Small intestine (tissue), 16 donors: ENCODE measurements at places on chromosomes 4 and X. TPM values are rescaled to one million over a fixed set of nuclear protein-coding genes. Genes with fewer than 3 reads are reported as not detected.

GRCh38 chr4:113849771-113850170 is 88.2 kb upstream of the CAMK2D start:
- H3K27me3 ChIP-seq = no peaks in the 10 kb centered on the region
- no peak overlapping the region for H3K27ac ChIP-seq
- no peak overlapping the region for H3K4me3 ChIP-seq
- H3K36me3 ChIP-seq = no peaks in the 10 kb centered on the region
- no peak for DNase-seq

- DNase-seq = peak; percentile 6
- no peak overlapping the region for H3K4me3 ChIP-seq
- H3K36me3 ChIP-seq = no peaks in the 10 kb centered on the region
- H3K27ac ChIP-seq = no peak overlapping the region
- no peaks in the 10 kb centered on the region for H3K4me1 ChIP-seq
Measured at GRCh38 chr4:85720735-85721134, 245.8 kb downstream of the ARHGAP24 start.

DNA sequence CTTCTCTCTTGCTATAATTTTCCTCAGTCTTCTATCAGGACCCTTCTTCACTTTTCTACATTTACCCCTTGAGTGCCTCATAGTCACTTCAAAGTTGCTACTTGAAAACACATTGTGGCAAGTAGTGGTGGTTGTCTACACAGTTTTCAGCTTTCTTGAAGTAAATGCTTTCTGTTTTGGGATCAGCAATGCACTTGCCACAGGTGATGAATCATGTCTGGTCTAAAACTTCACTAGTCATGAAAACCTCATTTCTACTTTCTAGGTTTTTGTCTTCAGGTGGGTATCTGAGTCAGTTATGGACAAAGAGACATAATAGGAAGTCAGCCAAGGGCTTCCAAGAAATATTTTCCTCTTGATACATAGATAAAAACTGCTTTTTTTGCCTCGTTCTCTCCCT is 359.2 kb downstream of the CCSER1 start:
- H3K36me3 ChIP-seq = no peaks in the 10 kb centered on the region
- H3K4me3 ChIP-seq = no peak overlapping the region
- no peaks in the 10 kb centered on the region for H3K27me3 ChIP-seq
- no peak overlapping the region for H3K27ac ChIP-seq
- no peaks in the 10 kb centered on the region for H3K4me1 ChIP-seq
- no peak for DNase-seq

GRCh38 chr4:169899295-169899694 is 126.9 kb downstream of the MFAP3L start:
- H3K27me3 ChIP-seq = no peaks in the 10 kb centered on the region
- no peak for DNase-seq
- no peak overlapping the region for H3K4me3 ChIP-seq
- H3K4me1 ChIP-seq = no peaks in the 10 kb centered on the region

DNA sequence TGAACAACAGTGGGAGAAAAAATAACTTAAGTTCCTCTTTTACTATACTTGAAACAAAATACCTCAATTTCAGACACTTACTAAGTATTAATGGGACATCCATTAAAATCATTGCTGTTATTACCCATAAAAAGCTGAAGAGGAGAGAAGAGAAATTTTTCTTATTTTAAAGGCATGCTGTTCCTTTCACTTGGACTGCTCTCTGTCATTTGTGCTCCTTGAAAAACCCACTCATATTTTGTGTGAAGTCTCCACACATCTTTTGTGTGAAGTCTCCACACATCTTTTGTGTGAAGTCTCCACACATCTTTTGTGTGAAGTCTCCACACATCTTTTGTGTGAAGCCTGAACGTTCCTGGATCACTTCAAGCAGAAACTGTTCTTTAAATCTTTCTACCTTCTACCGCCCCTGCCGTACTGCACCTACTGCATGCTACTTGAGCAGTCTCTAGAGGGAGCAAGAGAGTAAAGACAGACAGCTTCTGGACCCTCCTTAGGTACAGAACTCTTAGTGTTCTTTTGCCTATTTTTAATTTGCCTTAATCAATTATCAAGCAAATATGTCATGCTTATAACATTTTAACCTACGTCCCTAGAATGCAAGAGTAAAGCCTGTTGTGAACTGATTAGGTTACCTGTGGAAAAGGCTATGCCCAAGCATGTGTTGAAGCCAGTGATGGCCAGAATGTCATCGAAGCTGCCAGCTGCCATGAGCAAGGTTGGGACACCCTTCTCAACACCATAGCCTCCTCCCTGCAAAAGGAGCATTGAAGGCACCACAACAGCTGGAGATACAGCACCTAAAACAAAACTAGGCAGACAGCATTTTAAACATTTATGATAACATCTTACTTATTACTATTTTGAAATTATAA is 27.1 kb upstream of the SLC9B1 start:
- H3K36me3 ChIP-seq = no peaks in the 10 kb centered on the region
- no peaks in the 10 kb centered on the region for H3K4me1 ChIP-seq
- H3K27ac ChIP-seq = no peak overlapping the region
- peak; percentile 62 for DNase-seq
- H3K27me3 ChIP-seq = no peaks in the 10 kb centered on the region
- no peak overlapping the region for H3K4me3 ChIP-seq

DNA sequence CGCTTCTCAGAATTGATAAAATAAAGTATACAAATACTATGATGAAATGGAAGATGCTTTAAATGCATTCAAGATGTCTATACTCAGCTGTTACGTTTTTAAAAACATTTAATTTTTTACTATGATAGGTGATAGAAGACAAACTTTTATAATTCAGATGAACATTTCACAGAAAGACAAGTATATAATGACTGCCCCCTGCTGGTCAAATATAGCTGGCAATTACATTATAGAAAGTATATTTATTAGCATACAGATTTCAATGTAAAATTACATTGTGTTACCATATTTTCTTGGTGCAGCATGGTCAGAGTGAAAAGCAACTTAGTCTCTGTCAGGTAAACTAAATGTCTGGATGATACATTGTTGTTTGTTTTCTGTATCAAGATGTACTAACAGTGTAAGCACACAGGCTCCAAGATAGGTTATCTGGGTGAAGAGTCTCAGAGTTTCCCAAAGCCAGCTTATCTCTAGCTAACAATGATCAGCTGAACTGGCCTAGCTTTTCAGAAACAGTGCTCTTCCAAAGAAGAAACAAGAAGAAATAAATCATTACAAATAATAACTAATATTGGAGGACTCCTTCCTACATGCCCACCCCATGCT is 54.1 kb downstream of the SRPX start:
- no peak overlapping the region for H3K4me3 ChIP-seq
- no peaks in the 10 kb centered on the region for H3K36me3 ChIP-seq
- no peaks in the 10 kb centered on the region for H3K27me3 ChIP-seq
- H3K27ac ChIP-seq = no peak overlapping the region
- peak; percentile 44 for DNase-seq
- H3K4me1 ChIP-seq = no peaks in the 10 kb centered on the region

DNA sequence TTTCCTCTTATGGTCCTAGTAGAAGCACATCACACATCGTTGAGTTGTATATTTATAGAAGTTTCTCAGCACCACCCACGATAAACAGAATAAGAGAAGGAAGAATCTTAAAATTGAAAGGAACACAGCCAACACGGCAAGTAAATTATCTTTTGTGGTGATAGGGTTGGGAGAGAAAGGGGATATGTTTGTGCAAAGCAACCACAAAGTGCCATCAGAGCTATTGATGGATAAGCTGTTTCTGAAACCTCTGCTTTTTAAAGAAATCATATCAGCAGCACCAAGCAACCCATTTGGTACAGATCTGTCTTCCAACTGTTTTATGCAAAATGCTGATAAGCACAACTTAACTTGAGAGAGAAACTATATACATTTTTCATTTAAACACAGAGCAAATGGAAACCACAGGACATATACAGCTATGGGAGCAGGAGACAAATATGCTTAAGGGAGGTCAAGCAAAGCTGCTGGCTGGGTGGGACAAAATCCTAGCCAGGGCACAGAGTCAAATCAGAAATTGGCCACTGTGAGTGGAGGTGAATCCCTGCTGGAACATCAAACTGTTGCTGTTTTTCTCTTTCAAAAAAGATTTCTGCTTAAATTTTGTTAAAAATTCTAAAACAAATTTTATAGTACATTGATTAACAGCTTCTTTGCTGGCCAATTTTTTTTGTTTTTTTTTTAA is 194.0 kb upstream of the HHIP start:
- no peaks in the 10 kb centered on the region for H3K4me1 ChIP-seq
- no peaks in the 10 kb centered on the region for H3K36me3 ChIP-seq
- DNase-seq = no peak
- no peak overlapping the region for H3K4me3 ChIP-seq

GRCh38 chrX:145727476-145727875 is 90.2 kb upstream of the SLITRK2 start:
- H3K4me3 ChIP-seq = no peak overlapping the region
- H3K4me1 ChIP-seq = no peaks in the 10 kb centered on the region
- H3K36me3 ChIP-seq = no peaks in the 10 kb centered on the region
- no peak for DNase-seq

DNA sequence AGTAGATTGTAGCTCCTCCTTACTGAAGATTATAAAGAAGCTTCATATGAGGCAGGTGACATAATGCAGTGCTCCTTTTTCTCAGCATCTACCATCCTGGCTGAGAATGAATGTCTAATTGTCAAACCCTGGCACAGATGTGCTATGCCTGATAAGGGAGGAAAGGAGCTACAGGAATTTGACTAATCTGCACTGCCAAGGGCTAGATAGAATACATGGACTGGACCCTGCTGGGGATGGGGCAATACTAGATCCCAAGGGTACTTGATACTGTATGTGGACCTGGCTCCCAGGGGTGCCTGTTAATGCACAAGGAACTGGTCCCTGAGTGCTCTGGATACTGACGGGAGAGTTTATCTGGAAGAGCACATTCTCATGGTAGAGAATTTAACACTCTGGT is 362.2 kb upstream of the EMCN start:
- H3K36me3 ChIP-seq = no peaks in the 10 kb centered on the region
- H3K27ac ChIP-seq = no peak overlapping the region
- H3K4me1 ChIP-seq = no peaks in the 10 kb centered on the region
- H3K27me3 ChIP-seq = no peaks in the 10 kb centered on the region
- H3K4me3 ChIP-seq = no peak overlapping the region

GRCh38 chrX:8743126-8743732 is 11.3 kb upstream of the ANOS1 start:
- H3K4me3 ChIP-seq = no peak overlapping the region
- no peak overlapping the region for H3K27ac ChIP-seq
- no peaks in the 10 kb centered on the region for H3K4me1 ChIP-seq
- no peaks in the 10 kb centered on the region for H3K27me3 ChIP-seq
- DNase-seq = peak; percentile 37
- no peaks in the 10 kb centered on the region for H3K36me3 ChIP-seq

GRCh38 chrX:31329298-31329697 is 257.5 kb upstream of the FTHL17 start:
- H3K27ac ChIP-seq = no peak overlapping the region
- H3K4me1 ChIP-seq = no peaks in the 10 kb centered on the region
- DNase-seq = no peak
- H3K4me3 ChIP-seq = no peak overlapping the region

GRCh38 chr4:109945056-109945455 is 32.4 kb downstream of the EGF start:
- H3K4me3 ChIP-seq = no peak overlapping the region
- H3K27me3 ChIP-seq = no peaks in the 10 kb centered on the region
- H3K36me3 ChIP-seq = no peaks in the 10 kb centered on the region
- no peaks in the 10 kb centered on the region for H3K4me1 ChIP-seq

DNA sequence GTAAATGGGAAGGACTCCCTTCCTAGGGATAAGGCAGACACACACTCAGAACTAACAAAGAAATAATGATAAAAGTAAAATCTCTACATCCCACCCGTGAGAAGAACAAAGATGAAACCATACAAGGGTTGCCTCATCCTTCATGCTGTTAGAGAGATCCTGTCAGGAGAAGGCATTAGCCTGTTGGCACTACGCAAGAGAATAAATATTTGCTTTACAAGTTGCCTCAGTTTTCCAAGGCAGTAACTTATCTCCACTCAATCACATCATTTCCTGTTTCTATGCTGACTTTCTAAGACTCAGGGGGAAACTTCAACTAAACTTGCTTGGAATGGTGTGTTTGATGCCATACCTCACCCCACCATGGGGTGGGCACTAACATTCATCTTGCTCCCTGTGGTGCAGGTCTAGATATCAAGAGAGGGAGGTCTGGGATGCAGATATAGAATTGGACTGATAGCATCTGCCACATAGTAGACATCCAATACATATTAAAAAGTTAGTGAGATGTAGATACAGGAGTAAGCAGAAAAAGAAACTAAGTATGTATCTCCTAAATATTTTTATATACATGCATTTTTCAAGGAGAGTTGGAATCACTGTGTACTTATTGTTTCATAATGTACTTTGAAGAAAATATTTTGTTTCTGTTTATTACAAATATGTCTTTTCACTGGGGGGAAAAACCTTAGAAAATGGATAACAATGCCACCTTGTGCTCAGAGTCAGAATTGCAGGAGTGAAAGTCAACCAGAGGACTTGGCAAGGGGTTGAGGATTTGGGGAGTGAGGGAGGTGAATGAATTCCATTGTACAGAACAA is 57.2 kb upstream of the BEX4 start:
- H3K27ac ChIP-seq = no peak overlapping the region
- peak; percentile 31 for DNase-seq
- H3K27me3 ChIP-seq = no peaks in the 10 kb centered on the region
- H3K36me3 ChIP-seq = no peaks in the 10 kb centered on the region
- H3K4me3 ChIP-seq = no peak overlapping the region
- H3K4me1 ChIP-seq = no peaks in the 10 kb centered on the region

- H3K27ac ChIP-seq = no peak overlapping the region
- H3K36me3 ChIP-seq = no peaks in the 10 kb centered on the region
- H3K27me3 ChIP-seq = peaks cover 2% of the 10 kb centered on the region
Measured at GRCh38 chrX:137425273-137425902, 140.5 kb upstream of the ZIC3 start.

DNA sequence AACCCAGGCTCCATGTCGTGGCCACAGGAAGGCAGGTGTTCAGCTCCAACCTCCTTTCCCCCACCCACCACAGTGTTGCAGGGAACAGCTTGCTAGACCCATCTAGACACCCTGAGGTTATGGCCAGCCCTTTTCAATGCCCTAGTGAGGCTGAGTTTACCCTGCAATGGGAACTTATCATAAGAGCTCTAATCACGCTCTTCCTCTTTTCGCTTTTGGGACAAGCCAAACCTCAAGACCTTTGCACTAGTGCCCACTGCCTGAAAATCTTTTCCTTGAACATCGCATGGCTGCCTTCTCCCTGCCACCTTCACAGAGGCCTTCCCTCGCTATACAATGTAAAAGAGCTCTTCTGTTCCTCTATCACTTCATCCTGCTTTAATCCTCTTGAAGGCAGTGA is 2.4 kb upstream of the FGFBP2 start:
- no peaks in the 10 kb centered on the region for H3K27me3 ChIP-seq
- H3K27ac ChIP-seq = no peak overlapping the region
- no peaks in the 10 kb centered on the region for H3K4me1 ChIP-seq
- H3K4me3 ChIP-seq = no peak overlapping the region
- H3K36me3 ChIP-seq = no peaks in the 10 kb centered on the region

Gene ERAS
- polyA plus RNA-seq = 0.07 TPM

Gene CCDC158
- not detected for polyA plus RNA-seq

Gene REPS2
- polyA plus RNA-seq = 8.3 TPM

Gene ABCD1
- polyA plus RNA-seq = 14.4 TPM
